Fibroblast of skin of left biceps (primary cell): ENCODE measurements at places on chromosomes 3 and 15.

- DNase-seq = no peak
Measured at GRCh38 chr3:168002786-168003368, 92.8 kb downstream of the GOLIM4 start.

GRCh38 chr15:75712668-75713337, at the start of gene CSPG4:
Gene CSPG4, minus strand, starts transcription at chr15:75712848. Its CDS starts 93 bp downstream, at chr15:75712755.
- no peak for DNase-seq

DNA sequence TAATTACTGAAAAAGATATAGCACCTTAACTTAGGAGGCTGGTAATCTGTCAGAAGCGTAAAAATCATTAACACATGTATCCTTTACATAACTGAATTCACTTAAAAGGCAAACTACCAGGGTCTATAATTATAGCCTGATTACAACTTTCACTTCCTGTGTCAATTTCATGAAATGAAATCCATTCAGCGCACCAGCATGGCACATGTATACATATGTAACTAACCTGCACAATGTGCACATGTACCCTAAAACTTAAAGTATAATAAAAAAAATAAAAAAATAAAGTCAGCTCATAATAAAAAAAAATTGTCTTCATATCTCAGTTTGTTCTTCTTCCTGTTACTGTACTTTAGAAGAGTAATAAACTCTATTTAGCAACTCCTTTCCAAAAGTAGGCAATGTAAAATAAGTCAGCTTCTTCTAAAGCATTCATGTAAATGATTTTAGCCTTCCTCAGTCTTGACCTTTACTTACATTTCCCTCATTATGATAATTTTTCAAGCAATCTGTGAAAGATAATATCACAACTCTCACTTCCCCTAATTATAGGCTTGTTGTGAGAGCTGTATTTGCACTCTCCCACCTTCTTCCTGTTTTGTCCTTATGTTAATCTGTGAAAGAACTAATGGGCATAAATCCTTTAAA, 50.1 kb downstream of the KBTBD8 start:
- DNase-seq = no peak

GRCh38 chr3:192892981-192893700, 24.5 kb downstream of the MB21D2 start:
- peak; percentile 56 for DNase-seq

DNA sequence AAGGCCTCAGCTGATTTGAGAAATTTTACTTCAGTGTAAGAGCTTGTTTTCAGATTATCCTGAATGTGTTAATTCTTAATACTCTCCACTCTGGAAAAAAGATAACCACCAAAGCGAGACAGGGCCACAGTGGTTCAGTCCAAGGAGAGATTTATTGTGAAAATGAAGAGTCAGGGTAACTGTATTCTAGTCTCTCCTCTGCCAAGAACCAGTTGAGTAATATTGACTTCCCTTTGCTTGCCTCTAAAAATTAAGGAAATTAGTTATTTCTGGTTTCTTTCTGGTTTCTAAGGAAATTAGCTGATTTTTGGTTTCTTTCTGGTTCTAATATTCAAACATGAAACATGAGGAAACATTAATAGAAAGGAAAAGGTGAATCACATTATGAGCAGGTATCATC, 34.9 kb downstream of the PPP1R2 start:
- no peak for DNase-seq

- DNase-seq = peak; percentile 45
Measured at GRCh38 chr15:81113861-81114291, 20.2 kb upstream of the CFAP161 start.

GRCh38 chr15:45285413-45285812, 33.4 kb downstream of the SLC28A2 start:
- DNase-seq = no peak

GRCh38 chr3:67044295-67044694, 46.2 kb downstream of the KBTBD8 start:
- no peak for DNase-seq

DNA sequence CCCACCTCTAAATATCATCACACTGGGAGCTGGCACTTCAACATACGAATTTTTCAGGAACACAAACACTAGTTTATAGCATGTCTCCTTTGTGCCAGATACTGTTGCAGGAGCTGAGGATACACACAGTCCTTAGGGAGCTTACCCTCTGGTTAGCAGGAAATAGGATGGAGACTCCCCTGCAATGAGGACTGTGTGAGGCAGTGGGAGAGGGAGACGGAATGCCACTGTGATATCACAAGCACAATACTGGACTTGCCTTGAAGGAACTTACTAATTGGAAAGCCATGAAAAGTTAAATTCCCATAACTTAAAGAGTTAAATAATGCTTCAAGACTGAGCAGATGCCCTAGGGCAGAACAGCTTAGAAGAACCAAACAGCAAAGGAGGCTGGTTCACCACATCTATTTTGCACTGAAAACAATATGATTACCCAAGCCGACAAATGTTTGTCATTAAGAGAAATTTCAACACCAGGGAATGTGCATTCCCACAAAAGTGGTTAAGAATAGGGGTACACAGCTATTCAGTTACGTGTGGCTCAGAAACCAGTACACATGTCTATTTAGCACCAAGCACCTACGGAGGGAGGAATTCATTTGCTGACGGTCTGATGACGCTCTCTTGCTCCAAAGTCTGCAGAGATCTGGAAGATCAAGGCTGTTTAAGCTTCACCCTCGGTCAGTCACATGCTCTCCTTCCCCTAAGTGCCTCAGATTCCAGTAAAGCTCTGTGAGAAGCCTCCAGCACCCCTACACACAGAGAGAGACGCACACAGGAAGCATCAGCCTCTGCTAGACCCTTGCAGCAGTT, 5.2 kb downstream of the TBC1D2B start:
- no peak for DNase-seq

DNA sequence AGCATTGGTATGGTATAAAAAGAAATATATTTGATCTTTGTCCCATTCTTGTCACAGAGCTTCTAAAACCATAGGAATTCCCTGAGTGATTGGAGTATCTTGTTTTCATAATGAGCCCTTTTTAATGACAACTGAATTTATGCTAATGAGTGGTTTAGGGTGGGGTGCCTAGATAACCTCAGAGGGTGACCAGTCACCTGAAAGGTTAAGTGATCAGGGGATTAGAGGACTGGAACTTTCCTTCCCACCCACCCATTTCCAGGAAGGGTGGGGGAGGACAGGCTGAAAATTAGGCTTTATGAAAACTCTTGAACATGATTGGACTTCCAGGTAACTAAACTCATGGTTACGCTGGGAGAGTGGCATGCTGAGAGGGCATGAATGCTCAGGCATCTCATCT, 8.5 kb downstream of the MFN1 start:
- DNase-seq = no peak

GRCh38 chr3:131620977-131621376, 118.2 kb upstream of the MRPL3 start:
- DNase-seq = no peak

- DNase-seq = no peak
Measured at GRCh38 chr3:63450634-63451363, 172.7 kb downstream of the SYNPR start.

- DNase-seq = peak; percentile 78
Measured at GRCh38 chr3:125322166-125322565, 53.0 kb downstream of the ZNF148 start.

DNA sequence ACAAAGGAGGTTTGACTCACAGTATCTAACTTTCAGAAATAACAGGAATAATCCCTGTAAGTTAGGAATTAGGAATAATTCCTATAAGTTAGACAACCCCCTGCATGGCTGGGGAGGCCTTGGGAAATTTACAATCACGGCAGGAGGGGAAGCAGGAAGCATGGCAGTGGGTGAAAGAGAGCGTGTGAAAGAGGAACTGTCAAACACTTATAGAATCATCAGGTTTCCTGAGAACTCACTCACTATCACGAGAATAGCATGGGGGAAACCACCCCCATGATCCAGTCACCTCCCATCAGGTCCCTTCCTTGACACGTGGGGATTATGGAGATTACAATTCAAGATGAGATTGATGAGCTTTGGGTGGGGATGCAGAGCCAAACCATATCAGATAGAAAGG, 385.5 kb downstream of the IL20RB start:
- no peak for DNase-seq

- no peak for DNase-seq
Measured at GRCh38 chr3:188197388-188197847, 43.5 kb downstream of the LPP start.

GRCh38 chr3:116863822-116864589, 154.4 kb downstream of the TUSC7 start:
- DNase-seq = peak; percentile 18

GRCh38 chr3:18246336-18247060, 178.6 kb downstream of the SATB1 start:
- DNase-seq = no peak

- DNase-seq = no peak
Measured at GRCh38 chr3:14950274-14950673, 2.9 kb downstream of the NR2C2 start.

DNA sequence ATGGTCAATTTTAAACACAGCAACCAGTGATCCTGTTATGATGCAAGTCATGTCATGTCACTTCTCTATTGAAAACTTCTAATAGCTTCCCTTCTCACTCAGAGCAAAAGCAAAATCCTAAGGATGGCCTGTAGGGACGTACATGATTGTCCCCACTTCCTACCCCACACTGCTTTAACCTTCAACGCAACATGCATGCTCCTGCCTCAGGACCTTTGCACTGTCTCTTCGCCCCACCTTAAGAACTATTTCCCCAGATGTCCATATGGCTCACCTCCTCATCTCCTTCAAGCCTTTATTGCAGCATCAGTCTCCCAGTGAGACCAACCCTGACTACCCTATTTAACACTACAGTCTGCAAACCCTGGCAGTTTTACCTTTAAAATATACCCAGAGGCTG, 214.1 kb upstream of the CHRM5 start:
- DNase-seq = no peak

- peak; percentile 53 for DNase-seq
Measured at GRCh38 chr3:195119461-195120266, 151.3 kb downstream of the XXYLT1 start.

DNA sequence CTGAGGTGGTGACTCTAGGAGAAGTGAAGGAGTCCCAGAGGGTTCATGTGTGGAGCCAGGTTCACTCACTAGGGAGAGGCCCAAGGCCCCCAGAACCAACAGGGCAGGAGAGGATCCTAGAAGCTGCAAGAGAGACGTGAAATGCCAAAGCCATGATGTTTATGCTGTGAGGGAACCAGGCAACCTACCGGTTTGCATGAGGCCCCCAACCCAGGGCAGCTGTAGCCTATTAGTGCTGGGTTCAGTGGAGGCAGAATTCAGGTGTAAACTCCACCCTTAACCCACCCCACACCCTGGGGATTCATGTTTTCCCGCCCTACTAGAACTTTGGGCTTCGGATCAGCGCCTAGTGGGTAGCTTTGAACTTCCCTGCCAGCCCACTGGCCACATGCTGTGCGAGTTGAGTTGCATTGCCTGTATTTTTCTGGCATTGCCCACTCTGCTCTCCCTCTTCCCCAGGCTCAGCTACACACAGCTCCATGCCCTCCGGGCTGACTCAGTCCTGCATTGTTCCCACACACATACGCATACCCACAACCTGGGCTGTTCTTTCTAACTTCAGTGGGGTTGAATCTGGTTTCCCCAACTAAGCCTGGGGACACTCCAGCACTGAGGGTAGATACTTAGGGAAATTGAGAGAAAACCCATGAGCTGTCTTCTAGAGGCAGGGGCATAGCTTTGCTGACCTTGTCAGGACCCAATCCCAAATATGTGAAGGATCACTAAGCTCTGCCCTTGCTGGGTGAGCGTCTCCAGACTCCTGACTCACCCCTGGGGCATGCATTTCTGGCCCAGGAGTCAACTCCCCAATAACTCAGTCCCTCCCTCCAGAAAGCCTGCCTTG, 2.0 kb upstream of the ZBTB47 start:
- DNase-seq = no peak

DNA sequence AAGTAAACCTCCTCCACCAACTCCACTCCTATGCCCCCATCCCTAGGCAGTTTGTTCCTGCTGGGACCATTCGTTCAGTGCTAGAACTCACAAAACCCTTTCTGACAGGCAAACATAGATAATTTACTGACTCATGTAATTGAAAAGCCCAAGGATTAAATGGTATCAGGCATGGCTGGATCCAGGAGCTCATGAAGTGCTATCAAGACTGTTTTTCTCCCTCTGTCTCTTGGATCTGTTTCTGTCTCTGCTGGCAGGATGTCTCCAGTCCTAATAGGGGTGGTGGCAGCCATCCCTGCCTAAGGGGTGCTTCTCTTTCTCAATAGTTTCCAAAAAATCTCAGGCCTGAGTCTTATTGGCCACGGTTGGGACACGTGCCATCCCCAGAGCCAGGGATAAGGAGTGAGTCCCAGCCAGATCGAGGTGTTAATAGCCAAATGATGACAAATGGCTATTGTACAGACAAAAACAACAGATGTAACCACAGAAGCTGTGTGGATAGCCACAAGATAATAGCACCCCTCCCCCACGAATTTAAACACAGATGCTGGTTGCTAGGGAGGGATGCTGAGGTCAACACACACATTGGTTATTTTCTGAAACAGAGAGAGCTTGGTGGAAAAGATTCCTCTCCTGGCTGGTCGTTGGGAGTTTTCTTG, 168.6 kb downstream of the SHQ1 start:
- peak; percentile 77 for DNase-seq

- no peak for DNase-seq
Measured at GRCh38 chr15:60191821-60192220, 187.7 kb downstream of the FOXB1 start.

DNA sequence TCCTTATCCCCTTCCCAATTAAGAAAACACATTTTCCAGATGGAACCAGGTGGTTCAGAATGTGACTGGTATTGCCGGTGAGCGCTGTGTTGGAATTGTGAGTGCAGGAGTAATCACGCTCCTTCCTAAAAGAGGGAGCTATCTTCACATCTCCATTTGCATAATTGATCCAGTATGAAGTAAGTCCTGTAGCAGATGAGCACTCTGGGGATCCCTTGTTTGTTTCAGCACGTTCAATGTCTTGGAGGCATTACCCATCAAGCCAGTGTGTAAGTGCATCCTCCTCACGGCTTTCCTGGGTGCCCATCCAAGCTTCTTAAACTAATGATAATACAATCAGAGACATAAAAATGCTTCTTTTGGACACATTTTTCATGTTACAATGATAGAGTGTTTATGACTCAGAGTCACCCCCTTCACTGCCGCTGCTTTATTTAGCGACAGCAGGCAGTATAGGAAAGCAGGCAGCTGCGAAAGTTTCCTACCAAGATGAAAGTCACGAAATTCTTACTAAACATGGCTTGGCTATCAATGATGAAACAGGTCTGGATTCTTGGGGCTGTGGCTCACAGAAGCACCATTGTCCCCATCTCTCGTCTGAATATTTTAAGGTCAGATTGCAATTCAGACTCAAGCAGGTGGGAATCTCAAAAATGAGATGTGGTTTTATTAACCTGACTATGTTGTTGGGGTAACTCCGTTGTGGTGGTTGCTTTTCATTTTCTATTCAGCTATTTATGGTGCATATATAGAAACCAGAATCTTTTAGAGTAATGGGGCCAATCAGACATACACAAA, 346.3 kb upstream of the MDFIC2 start:
- no peak for DNase-seq

- DNase-seq = no peak
Measured at GRCh38 chr3:22922317-22922716, 280.8 kb upstream of the UBE2E2 start.

DNA sequence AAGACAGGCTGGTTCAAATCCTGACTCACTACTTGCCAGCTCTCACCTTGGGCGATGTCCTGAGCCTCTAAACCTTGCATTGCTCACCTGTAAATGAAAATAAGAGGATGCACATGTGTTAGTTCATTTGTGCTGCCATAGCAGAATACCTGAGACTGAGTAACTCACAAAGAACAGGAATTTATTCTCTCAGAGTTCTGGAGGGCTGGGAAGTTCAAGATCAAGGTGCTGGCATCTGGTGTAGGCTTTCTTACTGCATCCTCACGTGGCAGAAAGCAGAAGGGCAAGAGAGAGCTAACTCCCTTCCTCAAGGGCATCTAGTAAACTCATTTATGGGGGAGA, 222.7 kb downstream of the MTHFS start:
- DNase-seq = no peak
